ENCODE measurements at places on chromosomes 6 and 20.

- no peak for DNase-seq
Measured at GRCh38 chr6:144555066-144555465, 269.9 kb downstream of the UTRN start.

GRCh38 chr6:98463038-98464000 lies 371.1 kb upstream of the POU3F2 start:
- DNase-seq = no peak

DNA sequence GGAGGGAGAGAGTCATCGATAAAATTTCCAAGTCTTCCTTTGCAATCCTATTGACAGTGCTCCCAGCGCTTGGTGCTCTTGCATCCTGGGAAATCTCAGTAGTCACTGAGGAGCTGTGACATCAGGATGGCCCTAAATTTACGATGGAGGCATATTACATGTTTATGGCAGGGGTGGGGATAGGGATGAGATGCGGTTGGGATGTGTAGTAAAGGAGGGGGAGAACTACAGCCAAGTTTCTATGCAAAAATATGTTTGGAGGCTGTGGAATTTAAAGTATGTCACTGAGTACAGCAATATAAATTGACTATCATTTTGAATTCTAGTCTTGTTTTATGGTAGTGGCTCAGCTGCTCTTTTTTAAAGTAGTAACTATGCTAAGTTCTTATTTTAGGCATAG lies 544.9 kb downstream of the PKHD1 start:
- no peak for DNase-seq

DNA sequence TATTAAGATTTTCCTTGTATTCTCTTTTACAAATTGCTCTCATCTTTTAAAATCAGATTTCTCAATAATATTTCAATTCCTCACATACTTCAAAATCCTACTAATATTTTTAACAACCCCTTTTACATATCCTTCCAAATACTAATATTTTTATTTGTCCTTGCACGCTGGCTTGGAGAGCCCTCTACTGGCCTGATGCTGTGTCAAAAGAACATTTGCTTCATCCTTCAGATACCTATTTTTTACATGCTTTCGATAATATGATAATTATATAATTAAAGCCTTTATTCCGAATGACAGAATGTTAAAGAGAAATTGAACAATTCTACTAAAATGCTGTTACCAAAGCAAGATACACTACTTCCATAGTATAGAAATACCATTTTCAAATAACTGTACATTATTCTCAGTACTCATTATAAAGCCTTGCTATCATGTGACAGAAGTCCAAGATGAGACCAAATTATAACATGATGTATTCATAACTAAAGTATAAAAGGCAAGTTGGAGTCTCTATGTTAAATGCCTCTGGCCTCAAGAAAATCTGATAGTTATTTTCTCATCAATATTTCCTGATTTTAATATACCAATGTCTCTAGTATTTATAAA lies 39.0 kb upstream of the PLN start:
- no peak for DNase-seq

GRCh38 chr6:16947375-16948015 lies 154.4 kb upstream of the STMND1 start:
- DNase-seq = peak; percentile 24

DNA sequence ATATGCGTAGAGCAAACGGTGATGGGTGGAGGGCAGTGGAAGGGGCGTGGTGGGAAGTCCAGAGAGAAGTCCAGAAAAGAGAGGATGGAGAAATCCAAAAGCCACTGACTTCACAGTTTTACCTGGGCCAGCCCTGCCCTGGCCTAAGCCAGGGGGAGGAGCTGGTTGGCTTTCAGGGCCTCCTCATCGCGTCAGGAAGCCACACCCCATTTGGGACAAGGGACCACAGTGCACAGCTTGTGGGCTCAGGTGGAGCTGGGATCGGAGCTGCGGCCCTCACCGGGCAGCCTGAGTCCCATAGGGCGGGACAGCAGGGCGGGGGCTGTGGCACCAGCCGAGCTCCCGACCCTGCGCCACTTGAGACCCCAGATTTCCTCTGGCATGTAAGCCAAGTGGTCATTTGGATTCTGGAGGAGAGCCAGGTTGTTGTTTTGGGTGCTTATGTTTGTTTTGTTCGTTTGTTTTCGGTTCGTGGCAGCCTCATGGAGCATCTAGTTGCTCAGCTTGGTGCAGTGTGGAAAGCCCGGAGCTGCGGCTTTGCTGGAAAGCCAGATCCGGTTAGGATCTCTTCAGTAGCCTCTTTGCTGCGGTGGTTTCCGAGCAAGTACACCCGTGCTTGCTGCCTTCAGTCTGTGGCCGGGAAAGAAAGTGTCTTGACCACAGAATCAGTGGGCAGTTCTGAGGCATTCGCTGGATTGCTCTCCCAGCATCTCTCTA lies 42.2 kb downstream of the RIOK1 start:
- DNase-seq = no peak

DNA sequence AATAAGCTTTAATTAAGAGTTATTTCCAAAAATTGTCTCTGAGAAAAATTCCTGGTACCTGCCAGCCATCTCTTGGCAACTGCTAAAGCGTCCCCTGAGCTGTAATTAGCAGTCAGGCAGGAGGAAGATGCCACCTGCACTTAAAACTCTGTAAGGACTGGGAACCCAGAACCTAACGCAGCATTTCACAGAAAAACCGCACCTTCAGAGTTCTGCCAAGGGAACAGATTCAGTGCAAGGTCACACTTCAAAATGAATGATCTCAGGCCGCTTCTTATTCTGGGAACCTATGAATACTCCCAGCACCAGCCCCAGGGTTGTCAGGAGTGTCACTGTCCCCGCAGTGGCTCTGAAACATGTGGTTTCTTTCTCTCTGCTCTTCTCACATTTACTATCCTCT lies 36.7 kb downstream of the INSM1 start:
- DNase-seq = no peak

- DNase-seq = no peak
Measured at GRCh38 chr6:101290346-101290745, 103.2 kb upstream of the GRIK2 start.

DNA sequence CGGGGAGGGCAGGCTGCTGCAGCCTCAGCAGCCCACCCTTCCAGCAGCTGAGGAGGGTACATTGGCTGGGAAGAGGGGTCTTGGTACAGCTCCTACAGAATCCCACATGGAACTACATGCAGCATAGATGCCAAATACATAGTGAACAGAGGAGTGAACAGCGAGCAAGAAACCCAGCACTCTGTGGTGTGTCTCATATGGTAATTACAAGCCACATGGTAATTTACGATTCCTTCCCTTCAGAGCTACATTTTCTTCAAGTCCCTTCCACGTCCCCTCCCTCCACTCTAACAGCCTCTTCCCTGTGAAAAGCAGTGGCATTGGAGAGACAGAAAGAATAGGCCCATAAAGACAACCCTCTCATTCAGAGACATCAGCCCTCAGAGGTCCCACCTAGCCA lies 167.7 kb downstream of the SYNDIG1 start:
- DNase-seq = no peak

DNA sequence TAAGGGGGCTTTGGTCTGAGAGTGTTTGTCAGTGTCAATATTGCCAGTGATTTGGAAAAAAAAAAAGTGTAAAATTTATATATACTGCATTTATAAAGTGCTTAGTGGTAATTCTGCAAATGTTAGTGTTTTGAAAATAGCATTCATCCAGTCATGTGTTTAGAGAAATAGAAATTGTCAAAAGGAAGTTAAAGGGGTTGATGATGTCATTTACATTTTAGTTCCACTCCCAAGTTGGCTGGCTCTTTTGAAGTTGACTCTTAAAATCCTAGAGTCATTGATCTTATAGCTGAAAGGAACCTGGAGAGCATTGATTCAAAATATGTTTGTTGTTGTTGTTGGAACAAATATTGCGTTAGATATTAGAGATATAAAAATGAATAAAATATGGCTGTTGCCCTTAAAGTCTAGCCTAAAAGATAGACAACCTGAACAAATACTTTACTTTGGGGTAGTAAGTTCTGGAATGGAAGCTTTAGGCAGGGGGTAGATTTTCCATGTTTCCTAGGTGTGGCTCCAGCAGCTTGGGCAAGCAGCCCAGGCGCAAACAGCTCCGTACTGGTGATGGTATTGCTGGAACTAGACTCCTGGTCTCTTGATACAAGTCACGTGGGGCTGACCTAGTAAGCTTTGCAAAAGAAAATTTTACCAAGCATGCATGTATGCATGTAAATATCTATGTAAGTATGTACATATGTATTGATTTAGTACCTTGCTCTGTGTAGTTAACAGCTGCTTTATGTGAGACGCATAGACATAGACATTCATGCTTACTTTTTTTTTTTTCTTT lies 46.3 kb downstream of the HIVEP1 start:
- DNase-seq = no peak

- no peak for DNase-seq
Measured at GRCh38 chr6:148739822-148740128, 7.1 kb upstream of the UST start.

- no peak for DNase-seq
Measured at GRCh38 chr6:95978230-95978629, 37.5 kb upstream of the FUT9 start.

DNA sequence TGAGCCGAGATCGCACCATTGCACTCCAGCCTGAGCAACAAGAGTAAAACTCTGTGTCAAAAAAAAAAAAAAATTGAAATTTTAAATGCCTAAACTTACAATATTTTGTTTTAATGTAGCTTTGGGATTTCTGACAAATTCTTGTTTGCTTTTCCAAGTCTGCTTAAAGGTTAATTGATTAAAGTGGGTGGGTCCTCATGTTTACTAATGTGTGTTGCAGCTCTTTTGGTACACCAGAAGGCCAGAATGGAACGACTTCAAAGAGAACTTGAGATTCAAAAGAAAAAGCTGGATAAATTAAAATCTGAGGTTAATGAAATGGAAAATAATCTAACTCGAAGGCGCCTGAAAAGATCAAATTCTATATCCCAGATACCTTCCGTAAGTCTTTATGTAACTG lies 2.7 kb upstream of the SUMO4 start:
- DNase-seq = no peak

- DNase-seq = no peak
Measured at GRCh38 chr20:9198460-9198859, 129.6 kb downstream of the PLCB4 start.

- DNase-seq = no peak
Measured at GRCh38 chr20:36805396-36805795, 31.8 kb upstream of the DSN1 start.

GRCh38 chr6:51466427-51466826 lies 621.0 kb downstream of the PKHD1 start:
- no peak for DNase-seq

DNA sequence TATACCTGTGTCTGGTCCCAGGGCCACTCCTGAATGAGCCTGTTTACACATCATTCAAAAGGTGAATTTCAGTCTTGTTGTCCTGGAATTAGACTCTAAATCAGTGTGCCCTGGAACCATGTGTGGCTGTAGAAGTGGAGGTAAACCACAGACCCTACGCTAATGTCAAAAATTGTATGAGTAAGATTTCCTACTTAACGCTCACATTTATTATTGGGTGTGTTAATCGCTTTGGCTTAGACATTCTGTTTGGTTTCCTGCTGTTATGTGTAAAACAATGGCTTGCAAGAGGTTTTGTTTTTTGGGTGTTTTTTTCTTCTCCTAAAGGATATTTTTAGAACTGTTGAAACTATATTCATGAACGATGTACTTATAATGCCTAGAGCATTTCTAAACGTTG lies 19.3 kb downstream of the PLCB1 start:
- no peak for DNase-seq

DNA sequence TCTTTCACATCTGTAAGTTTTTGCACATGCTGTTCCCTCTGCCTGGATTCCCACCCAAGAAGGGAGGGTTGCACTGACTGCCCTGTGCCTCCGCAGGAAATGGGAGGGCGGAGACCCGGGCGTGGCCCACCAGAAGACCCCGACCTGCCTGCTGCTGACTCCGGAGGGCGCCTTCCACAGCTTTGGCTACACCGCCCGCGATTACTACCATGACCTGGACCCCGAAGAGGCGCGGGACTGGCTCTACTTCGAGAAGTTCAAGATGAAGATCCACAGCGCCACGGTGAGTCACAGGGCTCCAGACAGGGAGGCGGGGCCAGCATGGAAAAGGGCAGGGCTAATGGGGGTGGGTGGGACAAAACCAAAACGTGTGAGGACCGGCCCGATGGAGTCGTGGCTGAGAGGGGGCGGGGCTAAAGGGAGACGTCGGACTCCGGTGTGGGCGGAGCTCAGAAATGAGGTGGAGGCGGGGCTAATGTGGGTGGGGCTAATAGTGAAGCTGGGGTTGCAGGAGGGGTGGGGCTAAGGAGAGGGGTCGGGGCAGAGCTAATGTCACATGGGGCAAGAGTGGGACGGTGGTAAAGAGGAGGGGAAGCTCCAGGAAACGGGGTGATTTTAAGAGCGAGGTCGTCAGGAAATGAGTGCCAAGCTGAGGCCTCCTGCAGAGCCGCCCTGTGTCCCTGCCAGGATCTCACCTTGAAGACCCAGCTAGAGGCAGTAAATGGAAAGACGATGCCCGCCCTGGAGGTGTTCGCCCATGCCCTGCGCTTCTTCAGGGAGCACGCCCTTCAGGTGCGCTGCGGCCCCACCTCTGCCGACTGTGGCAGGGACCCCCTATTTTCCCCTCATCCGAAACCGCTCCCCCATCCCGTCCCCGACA lies 12.6 kb downstream of the HSPA12B start:
- DNase-seq = peak; percentile 56

GRCh38 chr6:81771097-81771496 lies 18.6 kb upstream of the TENT5A start:
- no peak for DNase-seq

GRCh38 chr6:15073344-15073789 lies 172.5 kb upstream of the JARID2 start:
- DNase-seq = no peak

GRCh38 chr6:43129434-43130194 lies 41.5 kb upstream of the SRF start:
- peak; percentile 51 for DNase-seq

DNA sequence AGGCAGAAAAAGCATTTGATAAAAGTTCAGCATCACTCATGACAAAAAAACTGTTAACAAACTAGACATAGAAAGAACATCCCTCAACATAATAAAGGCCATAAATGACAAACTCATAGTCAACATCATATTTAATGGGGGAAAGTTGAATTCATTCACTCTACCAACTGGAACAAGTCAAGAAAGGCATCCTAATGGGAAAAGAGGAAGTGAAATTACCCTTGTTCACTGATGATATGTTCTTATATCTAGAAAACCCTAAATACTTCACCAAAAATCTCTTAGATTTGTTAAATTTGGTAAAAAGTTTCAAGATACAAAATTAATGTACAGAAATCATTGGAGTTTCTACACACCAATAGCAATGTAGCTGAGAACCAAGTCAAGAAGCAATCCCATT lies 48.9 kb downstream of the GGTLC1 start:
- no peak for DNase-seq

DNA sequence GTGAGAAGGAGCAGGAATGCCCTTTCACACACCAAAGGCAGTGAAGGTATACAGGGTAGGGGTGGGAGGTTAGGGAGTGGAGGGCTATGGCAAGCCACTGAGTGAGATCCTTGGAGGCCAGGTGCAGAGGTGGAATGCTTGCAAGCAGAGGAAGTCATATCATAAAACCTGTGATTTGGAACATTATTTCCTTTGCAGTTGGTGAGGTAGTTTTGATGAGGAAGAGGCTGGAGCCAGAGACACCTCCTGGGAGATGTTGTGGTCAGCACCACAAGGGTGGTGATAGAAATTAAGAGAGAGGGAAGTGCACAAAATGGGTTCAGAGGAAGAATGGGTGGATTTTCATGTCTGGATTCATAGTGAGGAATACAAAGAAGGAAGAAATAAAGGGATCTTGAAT lies 73.0 kb downstream of the PLCB4 start:
- no peak for DNase-seq

- no peak for DNase-seq
Measured at GRCh38 chr6:25332655-25333071, 53.5 kb downstream of the CARMIL1 start.

Measured in uterus (tissue), 4 donors.